ENCODE measurements at places on chromosomes 3 and 15.

GRCh38 chr15:31974855-31975829 is 55.2 kb upstream of the CHRNA7 start:
- no peak for DNase-seq

DNA sequence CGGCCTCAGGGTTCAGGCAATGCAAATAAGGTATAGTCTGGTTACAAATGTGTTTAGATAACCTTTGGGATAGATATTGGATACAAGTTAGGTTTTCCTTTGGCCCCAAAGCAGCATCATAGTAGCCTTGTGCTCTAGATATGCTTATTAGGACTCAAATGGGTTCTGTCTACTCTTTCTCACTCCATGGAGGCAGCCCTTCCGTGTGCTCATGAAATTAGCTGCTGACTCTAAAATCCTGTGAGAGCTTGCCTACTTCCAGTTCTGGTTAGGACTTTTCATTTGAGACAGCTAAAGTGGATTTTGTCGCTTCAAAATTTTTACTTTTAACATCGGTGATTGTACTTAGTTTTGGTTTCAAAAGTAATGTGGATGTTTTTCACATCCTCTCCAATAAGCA is 1.6 kb downstream of the CDV3 start:
- no peak for DNase-seq

- no peak for DNase-seq
These were observed 144.3 kb upstream of the PFN2 start for GRCh38 chr3:150114873-150115540.

DNA sequence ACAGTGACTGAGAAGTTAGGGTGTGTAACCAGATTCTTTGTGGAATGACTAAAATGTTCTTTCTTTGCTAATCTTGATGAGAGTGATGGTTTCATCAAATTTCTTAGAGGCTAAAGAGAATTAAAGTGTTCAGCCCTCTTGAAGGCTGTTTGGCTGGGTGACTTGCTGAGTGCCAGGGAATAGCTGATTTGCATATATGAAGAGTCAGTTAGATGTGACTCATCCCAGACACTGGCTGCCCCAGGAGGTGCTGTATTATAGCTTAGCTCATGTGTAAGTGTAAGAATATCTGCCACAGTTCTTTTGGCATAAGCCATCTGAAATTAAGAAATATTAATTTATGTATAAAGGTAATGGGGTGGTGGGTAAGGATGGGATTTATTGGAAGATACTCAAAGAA is 535.1 kb downstream of the NLGN1 start:
- DNase-seq, result no peak

GRCh38 chr15:67022587-67023105 is 42.8 kb upstream of the SMAD3 start:
- DNase-seq, result no peak

DNA sequence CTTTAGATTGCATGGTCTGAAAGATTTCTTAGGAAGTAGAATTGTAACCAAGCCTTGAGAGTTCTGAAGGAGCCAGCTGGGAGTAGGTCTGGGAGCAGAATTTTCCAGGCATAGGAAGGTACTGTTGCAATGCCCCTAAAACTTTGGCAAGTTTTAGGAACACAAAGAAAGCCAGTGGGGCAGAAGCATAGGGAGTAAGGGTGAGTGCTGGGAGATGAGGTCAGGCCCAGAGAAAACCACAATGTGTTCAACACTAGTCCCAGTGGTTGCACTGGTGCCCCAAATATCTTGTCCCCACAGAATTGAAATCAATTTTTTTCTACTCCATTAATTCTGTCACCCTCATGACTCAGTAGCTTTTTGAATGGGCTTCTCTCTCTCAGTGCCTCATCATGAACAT is 120.7 kb upstream of the GALNT15 start:
- no peak for DNase-seq

- DNase-seq, result peak; percentile 71
These were observed 217.7 kb upstream of the CGNL1 start for GRCh38 chr15:57158589-57158988.

DNA sequence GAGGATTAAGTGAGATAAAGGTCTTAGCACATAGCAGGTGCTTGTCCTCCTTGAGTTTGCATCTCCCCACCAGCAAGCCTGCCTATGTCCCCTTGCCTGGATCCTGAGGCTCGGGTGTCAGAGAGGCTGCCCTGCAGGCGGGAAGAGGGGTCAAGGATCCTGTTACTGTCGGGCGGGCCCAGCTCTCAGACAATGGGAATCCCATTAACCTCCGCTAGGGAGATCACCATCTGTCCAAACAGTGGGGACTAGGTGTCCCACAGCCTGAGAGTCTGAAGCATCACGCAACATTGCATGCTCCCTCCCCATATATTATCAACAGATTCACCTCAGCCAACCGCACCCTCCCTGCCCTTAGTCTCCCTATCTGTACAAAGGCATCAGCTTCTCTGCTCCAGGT is 151.4 kb downstream of the FBLN2 start:
- DNase-seq, result no peak

DNA sequence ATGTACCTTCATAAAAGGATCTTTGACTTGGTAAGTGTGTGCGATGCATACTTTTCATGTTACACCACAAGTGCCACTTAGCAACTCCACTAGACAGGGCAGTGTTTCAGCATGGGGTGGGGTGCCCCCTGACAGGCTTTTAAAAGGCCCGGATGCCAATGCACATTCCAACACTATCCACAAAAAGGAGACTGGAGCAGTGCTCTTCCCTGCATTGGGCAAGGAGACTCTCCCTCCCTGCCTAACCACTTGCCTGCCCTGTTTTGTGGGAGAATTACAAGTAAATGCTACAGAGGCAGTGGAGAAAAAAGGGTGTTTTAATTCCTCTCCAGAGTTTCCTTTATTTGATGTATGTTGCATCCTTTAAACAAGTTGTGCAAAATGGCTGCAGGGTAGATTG is 1.7 kb upstream of the RARB start:
- DNase-seq, result no peak

DNA sequence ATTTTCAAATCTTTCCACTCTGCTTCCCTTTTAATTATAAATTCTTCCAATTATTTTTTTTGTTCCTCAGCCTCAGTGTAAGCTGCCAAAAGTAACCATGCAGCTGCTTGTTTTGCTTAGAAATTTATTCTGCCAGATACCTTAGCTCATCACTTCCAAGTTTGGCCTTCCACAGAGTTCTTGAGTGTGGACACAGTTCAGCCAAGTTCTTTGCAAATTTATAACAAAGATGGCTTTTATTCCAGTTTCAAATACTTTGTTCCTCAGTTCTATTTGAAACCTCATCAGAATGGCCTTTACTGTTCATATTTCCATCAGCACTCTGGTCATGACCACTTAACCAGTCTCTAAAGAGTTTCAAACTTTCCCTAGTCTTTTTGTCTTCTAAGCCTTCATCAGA is 10.3 kb downstream of the RTP1 start:
- no peak for DNase-seq

GRCh38 chr3:170002879-170003278 is 34.9 kb upstream of the GPR160 start:
- DNase-seq, result no peak

DNA sequence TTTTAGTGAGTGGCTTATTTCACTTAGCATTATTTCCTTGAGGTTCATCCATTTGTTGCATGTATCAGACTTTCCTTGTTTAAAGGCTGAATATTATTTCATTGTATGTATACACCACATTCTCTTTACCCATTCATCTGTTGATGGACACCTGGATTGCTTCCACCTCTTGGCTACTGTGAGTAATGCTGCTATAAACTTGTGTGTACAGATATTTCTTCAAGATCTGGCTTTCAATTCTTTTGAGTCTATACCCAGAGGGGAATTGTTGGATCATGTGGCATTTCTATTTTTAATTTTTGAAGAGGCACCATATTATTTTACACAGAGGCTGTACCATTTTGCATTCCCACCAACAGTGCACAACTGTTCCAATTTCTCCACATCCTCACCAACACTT is 313.5 kb downstream of the RPLP1 start:
- no peak for DNase-seq

DNA sequence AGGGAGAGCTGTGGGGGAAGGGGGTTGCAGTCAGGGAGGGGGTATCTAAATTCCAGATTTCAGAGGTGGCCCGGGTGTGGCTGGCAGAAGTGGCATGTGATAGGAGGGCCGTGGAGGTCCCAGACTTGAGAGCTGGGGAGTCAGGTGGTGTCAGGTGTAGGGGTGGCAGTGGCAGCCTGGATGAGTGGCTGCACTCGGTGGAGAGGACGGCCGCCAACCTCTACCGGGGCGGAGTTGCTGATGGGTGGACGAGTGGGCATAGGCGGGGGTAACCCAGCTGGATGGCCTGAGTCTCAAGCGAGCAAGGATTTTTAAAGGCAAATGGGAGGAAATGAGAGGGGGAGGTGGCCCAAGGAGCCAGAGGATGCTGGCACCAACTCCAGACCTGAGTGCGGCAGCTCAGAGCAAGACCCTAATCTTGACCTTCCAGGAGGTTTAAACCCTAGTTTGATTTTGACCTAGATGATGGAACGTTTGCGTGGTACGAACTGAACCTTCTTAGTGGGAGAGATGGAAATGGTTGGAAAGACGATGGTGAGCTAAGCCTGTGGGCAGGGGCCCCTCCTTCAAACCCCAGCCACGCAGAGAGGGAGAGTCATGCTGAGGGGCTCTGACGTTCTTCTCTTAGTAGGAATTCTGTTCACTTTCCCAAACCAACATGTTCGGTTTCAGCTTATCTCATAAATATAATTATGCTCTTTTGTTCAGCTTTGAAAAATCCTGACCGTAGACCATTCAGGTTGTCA is 8.0 kb downstream of the TRAK1 start:
- no peak for DNase-seq

- DNase-seq, result no peak
These were observed 31.8 kb downstream of the GPR171 start for GRCh38 chr3:151171145-151171757.

- DNase-seq, result no peak
These were observed 262.9 kb downstream of the EPHB1 start for GRCh38 chr3:135057996-135058395.

DNA sequence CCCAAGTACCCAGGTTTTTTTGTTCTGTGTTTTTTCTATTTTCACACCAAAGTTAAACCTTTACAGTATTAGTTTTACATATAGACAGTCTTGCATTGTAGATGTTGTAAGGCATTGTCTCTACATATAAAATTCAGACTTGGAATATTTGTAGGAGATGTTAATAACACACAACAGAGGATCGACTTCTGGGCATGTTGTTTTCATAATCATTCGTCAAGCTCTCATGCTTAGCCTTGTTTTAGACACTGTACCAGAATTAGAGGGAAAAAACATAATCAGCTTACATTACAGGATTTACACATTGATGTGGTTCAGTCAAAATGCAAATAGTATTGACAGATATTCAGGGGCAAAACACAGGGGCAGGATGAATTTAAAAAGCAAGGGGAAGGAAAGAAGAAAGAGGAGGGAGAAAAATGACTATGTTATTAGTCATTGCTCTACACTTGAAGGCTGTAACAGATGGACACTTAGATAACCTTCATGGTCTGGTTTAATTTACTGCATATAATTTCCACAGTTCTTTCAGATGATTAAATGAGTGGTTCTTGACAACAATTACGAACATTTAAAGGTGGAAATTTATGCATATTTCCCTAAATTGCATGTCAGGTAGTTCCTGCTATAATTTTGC is 7.5 kb downstream of the CMSS1 start:
- no peak for DNase-seq

DNA sequence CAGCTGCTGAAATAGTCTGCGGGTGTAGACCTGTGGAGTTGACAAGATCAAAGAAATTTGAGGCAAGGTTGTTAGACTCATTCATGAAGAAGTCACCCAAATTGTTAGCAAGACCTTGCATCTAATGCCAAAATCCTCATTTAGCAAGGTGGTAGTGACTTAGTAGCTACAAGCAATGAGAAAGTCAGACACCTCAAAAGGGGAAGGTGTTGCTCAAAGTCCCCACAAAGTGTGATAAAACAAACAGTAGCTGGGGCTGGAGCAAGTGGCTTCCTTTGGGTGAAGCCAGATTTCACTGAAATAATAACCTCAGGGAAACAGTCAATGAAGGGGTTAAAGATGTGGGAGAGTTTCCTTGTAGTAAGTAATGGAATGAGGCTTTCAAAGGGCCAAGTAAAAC is 44.9 kb downstream of the CD86 start:
- no peak for DNase-seq

DNA sequence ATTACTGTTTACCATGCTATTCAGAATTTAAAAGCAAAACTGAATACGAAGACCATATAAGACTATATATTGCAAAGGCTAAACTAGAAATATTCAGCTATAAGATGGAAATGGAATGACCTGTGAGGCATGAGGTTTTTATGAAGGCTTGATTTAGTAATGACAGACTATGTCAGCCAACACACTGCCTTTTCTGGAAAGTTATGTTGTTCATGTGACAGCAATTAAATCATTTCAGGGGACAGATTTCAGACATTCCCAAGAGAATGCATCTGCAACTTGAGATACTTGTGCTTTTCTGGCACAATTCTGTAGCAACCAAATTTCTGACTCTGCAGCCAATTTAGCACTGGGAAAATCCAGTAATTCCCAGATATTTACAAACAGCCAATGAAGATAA is 8.6 kb upstream of the GATM start:
- DNase-seq, result no peak

DNA sequence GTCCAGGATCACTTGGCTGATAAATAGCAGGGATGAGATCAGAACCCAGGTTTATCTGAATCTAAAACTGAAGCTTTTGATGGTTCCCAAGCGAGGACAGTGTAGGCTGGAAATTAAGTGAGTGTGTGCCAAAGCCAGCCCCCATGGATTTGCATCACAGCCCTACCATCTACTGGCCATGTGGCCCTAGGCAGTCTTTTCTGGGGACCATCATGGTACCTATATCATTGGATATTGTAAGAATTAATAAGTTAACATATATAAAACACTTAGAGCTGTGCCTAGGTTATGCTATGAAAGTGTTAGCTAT is 32.8 kb upstream of the SSR3 start:
- DNase-seq, result no peak

- no peak for DNase-seq
These were observed 32.0 kb downstream of the ATG7 start for GRCh38 chr3:11304175-11304574.

DNA sequence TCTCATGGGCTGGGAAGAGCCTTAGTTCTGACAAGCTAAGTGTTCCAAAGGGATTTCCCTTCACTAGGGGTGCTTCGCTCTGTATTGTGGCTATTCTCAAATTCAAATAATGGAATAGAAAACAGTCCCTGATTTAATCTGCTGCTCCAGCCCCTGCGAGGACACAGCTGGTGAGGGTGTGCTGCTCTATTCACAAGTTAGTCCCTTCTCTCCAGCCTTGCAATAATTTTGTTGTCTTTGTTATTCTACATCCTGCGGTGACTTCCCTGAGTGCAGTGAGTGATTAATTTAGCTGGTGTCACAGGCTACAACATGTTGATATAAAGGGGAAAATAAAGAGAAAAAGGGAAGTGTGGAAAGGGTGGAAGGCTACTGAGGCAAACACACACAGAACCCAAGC is 180.5 kb upstream of the VEPH1 start:
- DNase-seq, result no peak

DNA sequence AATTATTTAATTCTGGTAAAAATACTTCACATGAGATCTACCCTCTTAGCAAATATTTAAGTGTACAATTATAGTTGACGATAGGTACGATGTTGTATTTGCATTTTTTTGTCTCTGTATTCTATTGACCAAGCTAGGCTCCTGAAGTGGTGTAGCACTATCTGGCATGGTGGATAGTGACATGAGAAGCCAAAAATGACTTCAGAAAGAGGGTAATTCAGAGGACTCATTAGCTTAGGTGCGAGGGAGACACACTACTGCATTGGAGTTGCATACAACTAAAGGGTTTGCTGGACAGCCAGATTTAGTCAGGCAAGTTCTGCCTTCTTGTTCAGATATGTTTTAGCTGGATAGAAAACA is 50.6 kb downstream of the KBTBD8 start:
- DNase-seq, result no peak

Measured in muscle of back (tissue), 13 donors.